Camera-type eye (tissue), 1 donor: ENCODE measurements at places on chromosomes 11 and 22. TPM values are rescaled to one million over a fixed set of nuclear protein-coding genes. Genes with fewer than 3 reads are reported as not detected.

RFPL3 gene
- total RNA-seq, result not detected

KRTAP5-2 gene
- total RNA-seq, result not detected

MPZL2 gene
- 18.4 TPM for total RNA-seq

APOBEC3H gene
- total RNA-seq, result not detected

SLC1A2 gene
- total RNA-seq, result 101 TPM

CECR2 gene
- 24.2 TPM for total RNA-seq

OR51E1 gene
- 1.2 TPM for total RNA-seq

SHISAL1 gene
- total RNA-seq, result 6.3 TPM

TRPC6 gene
- 11.6 TPM for total RNA-seq

RAG1 gene
- 0.93 TPM for total RNA-seq

VPS26B gene
- 55.9 TPM for total RNA-seq

OR51S1 gene
- total RNA-seq, result not detected

MIOX gene
- total RNA-seq, result not detected

TLCD5 gene
- total RNA-seq, result 26.3 TPM

OR8D4 gene
- not detected for total RNA-seq

JHY gene
- 6.2 TPM for total RNA-seq

PKDREJ gene
- total RNA-seq, result 0.05 TPM

POTEH gene
- not detected for total RNA-seq

RASL10A gene
- 2.9 TPM for total RNA-seq

MARK2 gene
- 20.9 TPM for total RNA-seq

DNHD1 gene
- total RNA-seq, result 12.1 TPM

CRYBB3 gene
- total RNA-seq, result 325 TPM

SIAE gene
- total RNA-seq, result 7.4 TPM

C22orf42 gene
- not detected for total RNA-seq

HTR3B gene
- not detected for total RNA-seq

IFITM10 gene
- 9.5 TPM for total RNA-seq

ENTHD1 gene
- total RNA-seq, result not detected

RHOD gene
- total RNA-seq, result 8.1 TPM

OR51E2 gene
- total RNA-seq, result 2.1 TPM

ROBO4 gene
- total RNA-seq, result 17.7 TPM

CBLIF gene
- total RNA-seq, result not detected

KRTAP5-9 gene
- total RNA-seq, result not detected

TMPRSS5 gene
- 5.1 TPM for total RNA-seq

C11orf65 gene
- total RNA-seq, result 4.2 TPM

MS4A8 gene
- total RNA-seq, result not detected

ALDH3B2 gene
- total RNA-seq, result 0.55 TPM

TBX1 gene
- 2.2 TPM for total RNA-seq

SLC37A2 gene
- 2.5 TPM for total RNA-seq

SERGEF gene
- total RNA-seq, result 22.2 TPM

CDC42EP2 gene
- 12.8 TPM for total RNA-seq

RASSF10 gene
- 2.0 TPM for total RNA-seq

OR5B2 gene
- not detected for total RNA-seq

MUC5AC gene
- 0.16 TPM for total RNA-seq

CHRM1 gene
- 0.71 TPM for total RNA-seq

KDM4E gene
- total RNA-seq, result not detected

LINC01488 gene
- 0.38 TPM for total RNA-seq
